Stimulated activated naive CD4-positive, alpha-beta T cell treated with Interleukin-2 at 50 U/mL for 16 hours (primary cell): ENCODE measurements at places on chromosomes 4 and X.
A peak's percentile ranks its signal among the peaks of the same experiment; 100 is the strongest.

DNA sequence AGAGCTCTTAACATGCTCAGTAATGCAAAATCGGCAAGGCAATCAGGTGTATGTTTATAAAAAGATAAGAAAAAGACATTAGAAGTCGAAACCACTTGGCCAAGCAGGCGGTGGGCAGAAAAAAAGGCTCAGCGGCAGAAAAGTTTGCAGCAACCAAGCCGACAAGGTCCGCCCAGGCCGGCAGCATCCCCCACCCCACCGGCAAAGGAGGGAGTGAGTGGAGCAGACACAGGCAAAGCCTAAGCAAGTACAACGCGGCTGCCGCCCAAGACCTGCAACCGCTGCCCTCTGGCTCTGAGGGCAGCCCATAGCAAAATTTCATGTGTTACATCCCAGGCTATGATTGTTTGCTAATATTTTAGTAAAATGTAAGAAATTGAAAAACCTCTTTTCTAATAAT is 125.4 kb upstream of the ZCCHC13 start:
- DNase-seq = no peak

DNA sequence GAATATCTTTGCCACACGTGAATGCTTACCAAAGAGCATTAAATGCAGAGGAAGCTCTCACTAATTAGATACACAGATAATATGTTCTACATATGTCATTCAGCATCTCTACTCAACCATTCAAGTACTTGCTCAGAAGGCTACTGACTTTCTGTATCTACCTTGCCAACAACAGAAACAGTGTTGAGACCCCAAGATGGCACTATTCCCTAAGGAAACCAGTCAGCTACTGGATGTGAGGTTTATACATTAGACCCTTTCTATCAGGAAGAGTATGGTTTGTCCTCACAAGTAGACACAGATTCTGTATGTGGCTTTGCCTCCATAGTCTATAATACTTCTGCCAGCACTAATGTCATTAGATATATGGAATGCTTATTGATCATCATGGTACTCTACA is 443.9 kb upstream of the INTU start:
- DNase-seq = no peak

DNA sequence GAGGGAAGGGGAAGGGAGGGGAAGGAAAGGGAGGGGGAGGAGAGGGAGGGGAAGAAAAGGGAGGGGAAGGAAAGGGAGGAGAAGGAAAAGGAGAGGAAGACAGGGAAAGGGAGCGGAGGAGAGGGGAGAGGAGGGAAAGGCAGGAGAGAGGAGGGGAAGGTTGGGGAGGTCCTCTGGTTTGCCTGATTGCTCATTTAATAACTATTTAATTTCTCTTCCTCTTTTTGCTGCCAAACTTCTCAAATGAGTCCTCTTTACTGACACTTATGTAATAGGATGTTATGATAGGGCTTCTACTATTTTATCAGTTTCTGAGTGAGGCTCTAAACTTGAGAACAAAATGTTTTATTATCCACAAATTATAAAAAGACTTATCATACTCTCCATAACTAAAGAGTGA is 35.4 kb upstream of the PPA2 start:
- no peak for DNase-seq

GRCh38 chr4:99652596-99653436 is 4.8 kb downstream of the C4orf54 start:
- no peak for DNase-seq

DNA sequence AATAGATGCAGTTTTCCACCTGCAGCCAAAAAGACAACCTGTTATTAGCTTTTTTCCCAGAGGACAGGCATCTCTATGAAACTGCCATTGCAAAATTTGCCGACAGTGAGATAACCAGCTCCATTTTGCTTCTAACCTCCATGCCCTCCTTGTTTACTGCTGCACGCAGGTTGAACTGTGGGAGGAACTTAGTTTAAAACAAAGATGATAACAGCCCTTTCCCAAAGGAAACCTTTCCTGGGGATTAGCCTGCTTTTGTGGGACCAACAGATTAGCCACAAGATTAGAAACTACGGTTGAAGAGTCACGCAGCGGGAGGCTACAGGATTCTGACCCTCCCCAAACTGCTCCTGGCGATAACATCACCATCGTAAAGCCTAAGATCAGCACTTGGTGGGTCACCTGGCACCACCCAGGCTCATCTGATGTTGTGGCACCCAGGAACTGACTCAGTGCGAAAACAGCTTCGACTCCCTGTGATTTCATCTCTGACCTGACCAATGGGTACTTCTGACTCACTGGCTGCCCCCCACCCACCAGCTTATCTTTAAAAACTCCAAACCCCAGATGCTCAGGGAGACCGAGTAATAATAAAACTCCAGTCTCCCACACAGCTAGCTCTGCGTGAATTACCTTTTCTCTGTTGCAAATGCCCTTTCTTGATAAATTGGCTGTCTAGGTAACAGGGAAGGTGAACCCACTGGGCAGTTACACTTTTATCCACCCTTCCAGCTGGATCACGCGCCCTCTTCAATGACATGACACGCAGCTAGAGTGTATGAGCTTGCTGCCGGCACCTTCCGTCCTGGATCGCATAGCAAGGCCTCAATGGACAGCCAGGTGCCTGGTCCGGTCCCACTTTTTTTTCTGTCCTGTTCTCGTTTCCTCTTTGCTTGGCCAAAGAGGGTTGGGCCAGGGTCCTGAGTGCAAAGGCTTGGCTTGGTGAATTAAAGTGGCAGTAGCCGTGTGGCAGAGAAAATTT is 27.2 kb downstream of the NOP14 start:
- peak; percentile 82 for DNase-seq

- DNase-seq = no peak
Observed at GRCh38 chr4:53919535-53919934, 144.9 kb downstream of the CHIC2 start.

GRCh38 chrX:106042296-106042695 is 3.8 kb upstream of the SERPINA7 start:
- no peak for DNase-seq

- peak; percentile 9 for DNase-seq
Observed at GRCh38 chrX:74535408-74536151, 78.8 kb downstream of the RLIM start.

- DNase-seq = no peak
Observed at GRCh38 chr4:47654972-47655693, 170.1 kb downstream of the ATP10D start.

- no peak for DNase-seq
Observed at GRCh38 chr4:16846540-16847117, 51.8 kb downstream of the LDB2 start.

DNA sequence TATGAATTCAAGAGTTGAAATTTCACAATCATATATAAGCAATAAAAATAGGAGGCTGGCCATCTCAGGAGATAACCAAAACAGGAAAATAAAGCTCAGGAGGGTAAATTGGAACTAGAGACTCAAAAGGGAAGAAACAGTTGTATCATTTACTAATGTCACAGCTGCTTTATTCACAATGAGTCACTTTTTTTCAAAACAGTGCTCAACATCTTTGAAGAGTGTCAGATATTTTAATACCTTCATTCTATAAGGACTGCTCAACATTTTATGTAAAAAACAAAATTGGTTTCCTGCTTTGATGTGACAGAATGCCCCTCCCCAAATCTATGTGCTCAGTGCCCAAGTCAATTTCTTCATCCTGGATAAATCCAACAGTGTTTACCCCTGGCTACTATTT is 97.7 kb downstream of the DDX60 start:
- no peak for DNase-seq

GRCh38 chr4:122604146-122604545 is 16.7 kb downstream of the IL21 start:
- DNase-seq = no peak

DNA sequence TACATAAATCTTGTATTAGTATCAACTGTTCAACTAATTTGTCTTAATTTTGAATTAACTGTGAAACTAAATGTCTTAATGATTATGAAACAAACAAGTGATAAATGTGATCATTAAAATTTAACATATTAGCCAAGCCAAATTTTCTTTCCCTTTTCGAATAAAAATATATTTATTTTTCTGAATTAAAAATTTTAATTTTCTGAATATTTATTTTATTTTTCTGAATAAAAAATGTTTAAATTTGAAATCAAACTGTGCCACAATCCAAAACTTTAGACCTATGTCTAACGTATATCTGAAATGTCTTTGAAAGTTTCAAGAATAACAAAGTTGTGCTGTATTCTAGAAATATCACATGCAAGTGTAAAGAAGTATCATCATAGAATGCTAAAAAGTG is 4.7 kb downstream of the GABRA2 start:
- no peak for DNase-seq

- no peak for DNase-seq
Observed at GRCh38 chr4:24527371-24527770, 57.0 kb downstream of the DHX15 start.

DNA sequence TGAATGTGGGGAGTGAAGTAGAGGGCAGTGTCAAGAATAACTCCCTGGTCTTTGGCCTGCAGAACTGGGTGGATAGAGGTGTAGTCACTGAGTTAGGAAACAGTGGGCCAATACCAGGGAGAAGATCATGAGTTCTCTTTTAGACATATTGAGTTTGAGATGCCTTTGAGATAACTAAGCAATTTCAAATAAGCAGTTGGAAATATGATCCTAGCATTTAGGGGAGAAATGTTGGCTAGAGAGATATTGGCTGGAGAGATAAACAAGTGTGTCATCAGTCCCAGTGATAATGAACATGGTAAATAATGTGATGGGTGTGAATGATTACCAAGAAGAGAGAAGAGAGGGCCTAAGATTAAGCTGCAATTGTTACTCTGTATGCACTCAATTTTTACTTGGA is 95.3 kb upstream of the HPRT1 start:
- no peak for DNase-seq

- no peak for DNase-seq
Observed at GRCh38 chrX:134469486-134469885, 9.5 kb downstream of the HPRT1 start.

GRCh38 chr4:157564218-157564617 is 343.7 kb downstream of the GRIA2 start:
- DNase-seq = no peak

DNA sequence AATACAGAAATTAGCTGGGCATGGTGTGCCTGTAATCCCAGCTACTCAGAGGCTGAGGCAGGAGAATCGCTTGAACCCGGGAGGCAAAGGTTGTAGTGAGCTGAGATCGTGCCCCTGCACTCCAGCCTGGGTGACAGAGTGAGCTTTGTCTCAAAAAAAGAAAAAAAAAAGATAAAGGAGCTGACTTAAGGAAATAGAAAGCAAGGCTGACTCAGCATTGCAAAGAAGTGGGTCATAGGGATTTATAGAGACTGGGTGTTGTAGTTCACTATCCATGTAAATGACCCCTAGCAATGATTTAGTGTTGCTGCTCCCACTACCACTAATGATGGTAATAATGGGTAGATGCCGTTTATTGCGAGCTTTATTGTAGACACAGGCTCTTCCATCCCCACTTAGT is 47.6 kb downstream of the ADD1 start:
- no peak for DNase-seq

DNA sequence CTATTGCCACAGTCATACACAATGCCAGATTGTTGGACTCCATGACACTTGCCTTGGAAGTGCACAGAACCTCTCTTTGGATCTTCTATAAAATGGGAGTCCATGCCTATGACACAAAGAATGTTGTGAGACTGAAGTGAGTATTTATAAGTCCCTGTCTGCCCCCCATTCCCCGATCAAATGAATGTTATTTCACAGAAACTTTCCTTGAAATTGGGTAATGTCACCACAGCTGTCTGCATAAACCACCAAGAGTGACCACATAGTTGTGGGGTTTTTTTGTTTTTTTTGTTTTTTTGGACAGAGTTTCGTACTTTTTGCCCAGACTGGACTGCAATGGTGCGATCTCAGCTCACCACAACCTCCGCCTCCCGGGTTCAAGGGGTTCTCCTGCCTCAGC is 27.1 kb upstream of the REST start:
- no peak for DNase-seq

GRCh38 chr4:164659765-164660164 is 94.2 kb upstream of the SMIM31 start:
- DNase-seq = no peak

GRCh38 chr4:10730019-10730418 is 45.5 kb upstream of the CLNK start:
- DNase-seq = no peak

DNA sequence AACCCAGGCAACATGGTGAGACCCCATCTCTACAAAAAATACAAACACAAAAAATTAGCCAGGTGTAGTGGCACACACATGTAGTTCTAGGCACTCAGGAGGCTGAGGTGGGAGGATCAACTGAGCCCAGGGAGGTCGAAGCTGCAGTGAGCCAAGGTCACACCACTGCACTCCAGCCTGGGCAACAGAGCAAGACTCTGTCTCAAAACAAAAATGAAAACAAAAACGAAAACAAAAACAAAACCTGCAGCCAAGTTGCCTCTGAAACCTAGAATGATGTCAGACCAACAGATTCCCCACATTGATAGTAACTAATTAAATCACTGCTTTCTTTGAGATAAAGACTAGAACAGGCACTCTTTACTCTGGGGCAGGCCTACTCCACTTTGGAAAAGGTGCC is 104.5 kb downstream of the AMELX start:
- DNase-seq = no peak

- DNase-seq = no peak
Observed at GRCh38 chr4:57370691-57371090, 260.5 kb upstream of the IGFBP7 start.

DNA sequence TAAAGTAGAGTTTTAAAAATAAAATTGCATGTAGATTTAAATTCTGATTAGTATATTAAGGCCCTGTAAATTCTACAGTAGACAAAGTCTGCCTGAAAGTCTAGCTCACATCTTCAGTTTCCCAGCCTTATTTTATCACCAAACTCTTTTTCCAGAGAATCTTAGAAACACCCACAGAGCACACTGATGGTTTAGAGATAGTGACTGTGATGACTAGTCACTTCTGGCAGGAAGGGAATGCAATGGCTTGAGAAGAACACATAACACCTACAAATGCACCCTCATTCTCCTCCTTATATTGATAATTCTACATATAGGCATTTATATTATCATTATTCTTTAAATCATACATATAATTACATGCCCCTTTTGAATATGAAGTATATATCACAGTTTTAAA is 232.9 kb downstream of the ARAP2 start:
- no peak for DNase-seq

DNA sequence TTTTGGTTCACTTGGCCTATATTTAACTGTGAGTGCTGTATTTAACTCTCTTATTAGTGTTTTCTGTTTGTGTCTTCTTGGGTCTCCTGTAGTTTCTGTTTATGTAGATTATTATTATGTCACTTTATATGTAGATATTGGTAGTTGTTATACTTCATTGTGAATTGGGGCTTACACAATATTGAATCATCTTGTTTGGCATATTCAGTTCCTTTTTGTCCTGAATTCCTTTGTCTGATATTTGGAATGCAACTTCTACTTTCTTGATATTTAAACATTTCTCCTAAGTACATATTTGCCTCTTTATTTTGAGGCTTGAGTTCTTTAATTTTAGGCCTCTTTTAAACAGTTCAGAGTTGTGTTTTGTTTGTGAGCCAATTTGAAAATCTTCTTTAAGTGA is 544.8 kb upstream of the ADGRL3 start:
- DNase-seq = no peak

DNA sequence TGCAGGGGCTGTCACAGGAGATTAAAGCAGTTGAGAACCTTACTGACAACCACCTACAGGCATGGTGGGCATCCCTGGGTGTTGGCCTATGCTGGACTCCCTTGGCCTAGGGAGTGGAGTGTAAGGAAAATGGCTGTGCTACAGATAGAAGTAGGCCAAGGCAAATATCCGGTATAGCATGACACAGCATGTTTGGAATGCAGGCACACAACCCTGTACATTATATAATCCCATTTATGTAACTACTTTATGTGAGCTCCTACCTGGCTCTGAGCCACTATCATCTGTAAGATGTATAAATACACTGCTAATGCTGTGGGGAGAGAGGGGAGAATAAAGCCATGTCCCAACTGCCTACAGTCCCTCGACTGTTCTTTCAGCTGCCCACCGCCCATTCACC is 38.7 kb upstream of the KCTD8 start:
- no peak for DNase-seq
